ENCODE measurements at places on chromosomes 5 and 9.

DNA sequence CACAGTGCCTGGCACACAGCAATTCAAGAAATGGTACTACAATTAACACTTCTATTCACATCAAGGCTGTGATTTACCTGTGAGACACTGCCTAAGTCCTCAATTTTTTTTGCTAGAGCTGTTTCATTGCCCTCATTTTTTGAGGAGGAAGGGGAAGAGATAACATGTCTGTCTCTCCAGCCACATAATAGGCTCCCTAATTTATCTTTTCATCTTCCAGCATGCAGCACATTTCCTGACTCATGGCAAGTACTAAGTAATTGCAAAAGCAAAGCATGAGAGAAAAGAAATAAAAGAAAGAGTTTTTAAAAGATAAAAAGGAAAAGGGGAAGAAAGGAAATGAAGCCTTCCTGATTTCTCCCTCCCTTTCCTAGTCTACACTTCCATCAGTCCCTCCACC is 26.9 kb upstream of the RNF38 start:
- DNase-seq, result no peak

DNA sequence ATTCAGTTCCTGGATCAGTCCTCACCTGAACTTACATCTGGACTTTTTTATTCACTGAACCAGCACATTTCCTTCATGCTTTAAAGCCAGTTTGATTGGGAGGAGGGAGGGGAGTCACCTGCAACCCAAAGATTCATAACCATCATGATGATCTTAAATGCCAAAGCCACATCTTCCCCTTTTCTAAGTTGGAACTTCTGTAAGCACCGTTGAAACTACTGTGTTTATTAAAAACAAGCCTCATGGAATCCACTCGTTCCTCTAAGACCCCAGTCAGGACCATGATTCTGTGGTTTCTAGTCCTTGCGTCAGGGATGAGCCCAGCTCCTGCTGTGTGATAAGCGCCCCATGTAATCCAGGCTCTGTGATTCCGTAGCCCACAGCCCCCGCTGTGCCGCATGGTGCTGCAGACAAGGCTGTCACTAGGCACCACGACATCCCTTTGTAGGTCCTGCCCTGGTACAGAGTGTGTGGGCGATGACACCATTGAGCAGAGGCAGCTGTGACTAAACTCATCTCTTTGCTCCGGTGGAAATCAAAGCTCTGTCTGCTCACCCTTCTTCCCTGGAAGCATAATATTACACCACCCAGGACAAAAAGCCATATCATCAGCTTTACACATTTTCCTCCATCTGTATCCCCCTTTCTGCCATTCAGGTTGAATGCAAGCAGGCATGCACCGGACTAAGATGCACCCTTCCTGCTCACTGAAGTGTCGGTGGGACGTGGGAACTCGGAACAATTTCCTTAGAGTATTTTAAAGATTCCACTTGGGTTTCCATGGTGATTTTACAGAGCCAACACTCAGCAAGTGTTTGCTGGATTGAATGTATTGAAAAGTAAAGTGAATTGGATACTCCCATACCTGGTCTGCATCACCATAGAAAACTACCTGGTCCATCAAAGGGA is 132.0 kb upstream of the FSTL4 start:
- DNase-seq, result no peak

DNA sequence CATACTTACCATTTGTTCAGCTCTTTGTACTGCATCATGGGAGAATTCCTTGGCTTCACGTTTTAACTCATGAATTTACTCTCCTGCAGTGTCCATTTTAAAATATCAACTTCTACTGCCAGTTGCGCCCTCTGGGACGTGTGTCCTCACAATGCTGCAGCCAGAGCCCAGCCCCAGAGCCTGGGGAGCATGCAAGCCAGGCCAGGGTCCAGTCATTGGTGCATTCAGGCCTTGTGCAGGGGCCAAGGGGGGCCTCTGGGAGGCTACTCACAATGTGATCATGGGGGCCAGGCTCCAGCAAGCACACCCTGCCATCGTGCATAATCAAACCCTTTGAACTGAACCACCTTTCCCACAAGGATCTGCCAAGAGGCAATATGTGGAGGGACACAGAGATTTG is 105.6 kb upstream of the CCDC112 start:
- DNase-seq, result no peak

DNA sequence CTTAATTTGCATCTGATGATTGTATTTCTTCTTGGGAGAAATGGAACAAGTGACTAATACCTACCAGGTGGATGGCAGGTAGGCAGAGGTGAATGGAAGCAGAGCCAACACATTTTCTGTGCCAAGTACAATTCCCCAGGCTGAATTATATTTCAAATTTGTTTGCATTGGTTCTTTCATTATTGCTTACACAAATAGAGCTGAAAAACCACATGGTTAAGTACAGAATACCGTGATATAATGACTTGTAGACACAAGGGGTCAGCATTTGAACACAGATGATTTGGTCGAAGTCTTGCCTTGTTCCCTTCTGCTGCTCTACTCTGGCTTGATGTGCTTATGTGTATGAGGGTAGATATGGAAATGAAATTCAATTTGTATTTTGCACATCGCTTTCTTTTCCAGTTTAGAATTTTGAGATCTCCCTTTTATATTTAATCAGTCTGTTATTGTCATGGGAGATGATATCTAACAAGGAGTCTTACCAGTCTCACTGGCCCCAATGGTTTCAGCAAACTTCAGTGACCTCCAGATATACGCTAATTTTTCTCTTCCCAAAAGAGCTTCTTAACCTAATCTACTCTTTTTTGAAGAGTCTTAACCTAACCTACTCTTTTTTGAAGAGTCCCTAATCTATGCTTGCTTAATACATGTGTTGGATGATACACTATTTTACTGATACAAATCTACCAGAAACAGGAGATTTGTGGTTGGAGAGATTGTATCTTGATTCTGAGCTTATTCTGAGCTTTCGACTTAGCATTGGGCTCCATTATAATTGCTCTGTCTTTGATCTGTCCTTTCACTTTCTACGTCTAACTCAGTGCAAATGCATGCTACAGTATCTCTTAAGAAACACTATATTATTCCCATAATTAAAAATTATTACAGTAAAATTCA is 88.1 kb downstream of the PCSK1 start:
- peak; percentile 71 for DNase-seq

DNA sequence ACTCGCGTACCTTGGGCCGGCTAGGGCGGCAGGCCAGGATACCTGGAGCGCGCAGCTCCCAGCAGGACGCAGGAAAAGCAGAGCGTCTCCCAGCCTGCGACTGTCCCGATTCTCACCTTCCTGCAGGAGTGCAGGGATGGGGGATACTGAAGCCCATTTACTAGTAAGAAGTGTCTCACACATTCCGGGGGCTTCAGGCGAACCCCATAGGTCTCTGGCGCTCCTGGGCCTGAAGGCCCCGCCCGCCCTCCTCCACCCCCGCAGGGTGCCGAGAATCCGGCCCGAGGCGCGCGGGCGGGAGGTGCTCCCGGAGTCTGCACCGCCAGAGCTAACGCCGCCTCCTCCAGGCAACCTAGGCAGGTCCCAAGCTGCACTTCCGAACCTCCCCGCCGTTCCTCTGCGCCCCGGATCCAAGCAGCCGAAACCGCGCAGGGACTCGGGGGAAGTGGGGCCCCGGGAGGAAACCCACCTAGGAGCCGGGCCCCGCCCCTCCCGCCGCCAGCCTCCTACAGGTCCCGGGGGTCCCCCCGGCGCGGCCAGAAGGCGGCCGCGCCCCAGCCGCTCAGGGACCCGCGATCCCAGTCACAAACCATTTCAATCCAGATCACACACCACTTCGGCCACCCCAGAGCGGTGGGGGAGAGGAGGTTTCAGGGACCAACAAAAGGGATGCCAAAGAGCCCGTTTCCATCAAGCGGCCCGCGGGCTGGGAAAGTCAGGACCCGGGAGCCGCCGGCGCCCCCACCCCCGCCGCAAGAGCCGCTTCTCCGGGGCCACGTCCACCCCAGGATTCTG is 1.2 kb downstream of the ROR2 start:
- peak; percentile 28 for DNase-seq

DNA sequence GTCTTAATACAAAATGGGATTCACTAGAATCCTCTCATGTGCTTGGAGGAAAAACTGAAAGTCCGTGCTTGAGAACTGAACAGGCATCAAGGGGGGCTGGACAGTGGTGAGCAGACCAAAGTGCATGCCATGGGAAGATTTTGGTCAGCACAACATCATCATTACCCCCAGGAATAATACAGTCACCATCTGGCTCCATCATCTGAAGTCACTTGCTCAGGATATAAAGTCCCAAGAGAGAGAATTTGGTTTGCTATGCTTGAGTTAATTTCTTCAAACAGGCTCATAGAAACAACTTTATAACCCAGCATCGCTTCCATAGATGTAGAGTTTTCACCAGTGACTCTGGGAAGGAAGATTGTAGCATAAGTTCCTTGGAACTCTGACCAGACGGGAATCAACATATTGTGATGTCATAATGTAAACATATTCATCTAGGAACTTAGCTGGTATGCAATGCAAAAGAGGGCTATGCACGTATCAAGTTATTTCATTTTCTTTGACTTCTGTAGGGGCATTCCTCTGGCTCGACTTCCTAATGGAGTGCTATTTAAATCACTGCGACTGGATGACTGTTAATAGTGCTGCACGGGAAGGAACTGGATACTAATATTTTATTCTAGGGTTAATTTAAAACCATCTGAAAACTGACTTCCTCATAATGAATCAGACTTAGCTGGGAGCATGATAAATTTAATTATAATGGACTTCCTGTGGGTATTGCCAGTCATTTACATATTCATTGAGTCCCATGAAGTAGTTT is 145.2 kb downstream of the MTRR start:
- no peak for DNase-seq

DNA sequence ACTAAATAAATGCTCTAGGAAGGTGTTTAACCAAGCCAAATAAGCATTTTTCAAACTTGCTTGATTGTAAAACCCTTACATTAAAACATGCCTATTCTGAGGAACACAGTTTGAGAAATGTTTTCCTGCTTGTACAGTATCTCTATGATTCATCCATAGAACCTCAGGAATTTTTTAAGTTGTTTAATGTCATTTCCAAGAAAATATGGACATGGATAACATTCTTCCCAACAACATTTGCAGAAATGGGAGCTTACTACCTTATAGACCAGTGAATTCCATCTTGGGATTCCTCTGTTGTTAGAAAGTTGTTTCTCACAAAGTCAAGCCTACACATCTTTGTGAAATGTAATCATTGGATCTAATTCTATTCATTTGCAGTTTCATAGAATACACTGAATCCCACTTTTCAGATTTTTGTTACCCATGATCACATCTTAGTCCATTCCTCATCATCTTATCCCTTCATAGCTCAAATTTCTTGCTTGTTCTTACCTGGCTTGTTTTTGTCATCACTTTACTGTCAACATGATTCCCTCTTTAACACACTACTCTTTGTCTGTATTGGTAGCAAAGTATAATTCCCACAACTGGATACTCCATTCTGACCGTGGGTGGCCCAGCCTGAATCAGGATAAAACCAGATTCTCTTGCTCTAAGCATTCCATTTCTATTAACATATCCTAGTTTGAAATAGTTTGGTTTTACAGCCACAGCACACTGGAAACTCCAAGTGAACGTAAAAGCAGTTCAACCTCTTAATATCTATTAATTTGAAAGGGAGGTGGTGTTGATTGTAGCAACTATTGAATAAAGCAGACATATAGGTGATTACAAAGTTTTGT is 49.4 kb upstream of the PAPPA start:
- DNase-seq, result no peak

DNA sequence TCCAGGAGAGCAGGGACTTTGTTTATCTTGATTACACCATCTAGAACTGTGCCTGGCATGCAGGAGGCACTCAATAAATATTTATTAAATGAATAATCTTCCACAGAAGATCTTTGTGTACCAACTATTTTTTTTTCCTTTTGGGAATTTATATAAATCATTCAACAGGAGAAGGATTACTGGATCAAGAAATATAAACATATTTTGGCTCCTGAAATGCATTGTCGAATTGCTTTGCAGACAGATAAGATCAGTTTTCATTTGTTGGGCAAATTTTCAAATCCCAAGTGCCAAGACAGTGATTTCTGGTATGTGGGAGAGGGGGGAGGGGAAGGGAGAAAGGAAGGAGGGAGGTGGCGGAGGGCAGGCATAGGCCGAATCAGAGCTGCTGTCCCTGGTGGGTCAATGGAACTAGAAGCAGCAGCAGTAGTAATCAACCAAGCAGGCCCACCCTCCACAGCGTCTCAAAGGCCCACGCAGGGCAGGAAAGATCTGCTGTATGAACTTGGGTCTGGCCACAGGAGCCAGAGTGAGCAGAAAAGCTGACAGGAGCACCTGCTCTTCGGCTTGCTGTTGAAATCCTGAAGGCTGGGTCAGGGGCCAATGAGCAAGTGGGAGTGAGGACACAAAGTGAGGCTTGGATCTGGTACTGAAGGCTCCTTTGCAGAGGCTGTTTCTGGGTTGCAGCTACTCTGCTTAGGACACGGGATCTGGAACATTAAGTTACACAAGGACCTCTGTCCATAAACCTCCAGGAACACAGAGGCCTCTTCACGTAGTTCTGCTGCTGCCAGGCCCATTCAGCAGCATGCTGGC is 15.8 kb upstream of the TRAF1 start:
- no peak for DNase-seq

GRCh38 chr5:150184990-150185912 is 4.6 kb upstream of the SLC6A7 start:
- no peak for DNase-seq

DNA sequence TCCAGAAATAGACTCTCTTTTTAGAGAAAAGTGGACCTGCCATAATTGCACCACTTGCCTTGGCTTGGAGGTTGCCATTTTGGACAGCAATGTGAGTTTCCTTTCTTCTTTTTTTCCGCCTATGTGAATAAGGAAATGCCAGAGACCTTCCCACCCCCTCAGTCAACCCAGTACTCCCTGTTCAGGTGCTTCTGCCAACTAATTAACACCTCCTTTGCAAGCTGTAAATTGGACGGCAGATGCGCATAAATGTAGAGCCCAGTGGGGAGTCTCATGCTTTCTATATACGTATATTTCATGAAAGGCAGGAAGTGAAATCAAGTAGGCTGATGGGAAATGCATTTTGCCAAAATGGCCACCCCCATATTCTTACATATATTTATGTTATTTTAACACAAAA is 269.8 kb upstream of the RFX3 start:
- DNase-seq, result no peak

DNA sequence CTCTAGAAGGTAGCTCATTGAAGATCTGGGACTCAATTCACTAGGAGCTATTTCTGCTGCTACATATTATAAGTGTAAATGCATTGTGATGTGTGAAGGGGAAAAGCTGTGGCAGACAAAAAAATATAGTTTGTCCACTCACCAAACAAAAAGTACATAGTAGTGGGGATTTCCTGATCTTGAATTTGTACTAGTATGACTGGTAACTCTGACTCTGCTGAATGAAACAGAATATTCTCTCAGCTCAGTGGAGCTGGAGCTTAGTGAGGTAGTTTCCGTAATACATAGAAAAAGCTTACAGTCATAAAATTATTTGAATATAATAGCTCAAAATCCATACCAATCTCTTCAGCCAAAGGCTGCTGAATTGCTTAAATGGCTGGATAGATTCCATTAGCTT is 455.6 kb upstream of the CD180 start:
- DNase-seq, result no peak

Measured in NCI-H748 treated with DMSO at 0.1 percent for 48 hours (cell line).